ENCODE measurements at places on chromosomes 6 and 20.

GRCh38 chr20:42686057-42686456 lies 503.6 kb downstream of the PTPRT start:
- DNase-seq = no peak

- DNase-seq = no peak
Measured at GRCh38 chr20:62025394-62025793, 40.3 kb downstream of the TAF4 start.

DNA sequence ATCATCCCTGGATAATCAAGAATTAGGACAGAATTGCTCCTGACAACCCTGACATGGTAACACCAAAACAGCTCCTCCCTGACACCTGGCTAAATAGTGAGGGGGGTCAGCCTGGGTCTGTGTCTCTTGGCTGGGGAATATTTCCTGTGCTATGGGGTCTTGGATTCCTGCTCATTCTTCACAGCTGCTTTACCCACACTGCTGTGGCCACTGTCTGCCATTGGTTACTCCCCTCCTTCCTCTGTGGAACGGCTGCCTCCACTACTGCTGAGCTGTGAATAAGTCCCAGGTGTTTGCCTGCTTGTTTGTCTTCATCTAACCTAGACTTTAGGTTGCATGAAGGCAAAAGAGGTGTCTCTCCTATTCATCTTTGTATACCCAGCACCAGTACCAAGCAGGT lies 33.9 kb upstream of the TXLNB start:
- DNase-seq = no peak

- DNase-seq = no peak
Measured at GRCh38 chr6:108078191-108078590, 3.6 kb upstream of the OSTM1 start.
